T1000 (cell line): ENCODE measurements at places on chromosomes 1 and 21.

GRCh38 chr1:121443001-121443540 lies 258.3 kb downstream of the SRGAP2C start:
- DNase-seq, result no peak

DNA sequence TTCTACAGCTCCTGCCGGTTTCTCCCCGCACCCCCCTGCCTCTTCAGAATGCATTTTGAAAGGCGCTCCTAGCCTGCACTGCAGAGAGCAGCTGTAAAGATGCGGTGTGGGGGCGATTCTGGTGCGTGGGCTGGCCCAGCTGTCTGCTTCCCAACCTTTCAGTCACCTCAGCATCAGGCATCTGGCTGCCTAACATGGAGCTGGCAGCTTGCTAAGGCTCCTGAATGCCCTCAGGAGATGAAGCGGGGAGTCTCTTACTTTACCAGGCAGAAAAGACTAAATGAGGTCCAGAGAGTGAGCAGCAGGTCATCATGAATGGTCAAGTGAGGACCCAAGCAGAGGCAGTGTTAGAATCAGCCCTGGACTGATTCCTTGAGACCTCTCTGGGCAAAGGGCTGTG lies 8.7 kb downstream of the IER5 start:
- no peak for DNase-seq

- no peak for DNase-seq
These were observed 3.0 kb upstream of the EPHX4 start for GRCh38 chr1:92026806-92027205.

GRCh38 chr1:217534566-217534965 lies 96.3 kb downstream of the GPATCH2 start:
- DNase-seq, result no peak

DNA sequence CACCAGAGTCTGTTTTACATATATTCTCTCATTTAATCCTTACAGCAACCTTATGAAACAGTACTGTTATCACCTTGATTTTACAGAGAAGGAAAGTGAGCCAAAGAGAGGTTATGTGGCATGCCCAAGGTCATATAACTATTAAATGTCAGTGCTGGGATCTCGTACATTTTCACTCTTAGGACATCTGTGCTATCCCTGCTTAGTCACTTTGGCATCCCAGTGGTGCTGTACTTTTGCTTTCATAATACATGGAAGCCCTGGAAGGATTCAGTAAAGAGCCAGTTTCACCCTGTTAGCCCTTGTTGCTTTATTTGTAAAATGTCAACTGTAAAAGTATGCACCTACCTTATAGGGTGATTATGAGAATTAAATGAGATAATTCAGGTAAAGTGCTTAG lies 104.4 kb downstream of the NFIA start:
- DNase-seq, result no peak

DNA sequence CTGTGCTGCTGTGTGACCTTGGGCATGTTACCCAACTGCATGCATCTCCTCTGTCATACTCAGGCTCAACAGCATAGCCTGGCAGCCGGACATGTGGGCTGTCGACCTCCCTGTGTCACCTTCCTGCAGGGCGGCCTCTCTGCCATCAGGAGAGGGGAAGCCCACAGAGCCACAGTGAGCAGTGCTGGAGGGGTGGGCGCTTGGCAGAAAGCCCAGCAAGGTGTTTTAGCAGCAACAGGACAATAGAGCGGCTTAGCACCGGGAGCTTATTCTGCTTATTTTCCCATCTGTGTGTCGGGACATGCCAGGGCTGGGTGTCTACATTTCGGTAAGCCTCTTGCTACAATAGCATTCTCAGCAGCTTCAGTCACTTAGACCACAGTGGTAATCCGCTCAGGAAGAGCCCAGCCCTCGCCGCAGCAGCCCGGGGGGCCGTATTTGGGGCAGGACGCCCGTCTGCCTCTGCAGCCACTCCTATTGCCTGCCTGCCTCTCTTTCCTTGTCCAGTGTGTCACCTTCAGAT lies 22.8 kb upstream of the CDK18 start:
- no peak for DNase-seq
